ENCODE measurements at places on chromosomes 6 and 20.
A peak's percentile ranks its signal among the peaks of the same experiment; 100 is the strongest.

GRCh38 chr20:48467622-48468021 lies 360.2 kb downstream of the PREX1 start:
- DNase-seq, result no peak

DNA sequence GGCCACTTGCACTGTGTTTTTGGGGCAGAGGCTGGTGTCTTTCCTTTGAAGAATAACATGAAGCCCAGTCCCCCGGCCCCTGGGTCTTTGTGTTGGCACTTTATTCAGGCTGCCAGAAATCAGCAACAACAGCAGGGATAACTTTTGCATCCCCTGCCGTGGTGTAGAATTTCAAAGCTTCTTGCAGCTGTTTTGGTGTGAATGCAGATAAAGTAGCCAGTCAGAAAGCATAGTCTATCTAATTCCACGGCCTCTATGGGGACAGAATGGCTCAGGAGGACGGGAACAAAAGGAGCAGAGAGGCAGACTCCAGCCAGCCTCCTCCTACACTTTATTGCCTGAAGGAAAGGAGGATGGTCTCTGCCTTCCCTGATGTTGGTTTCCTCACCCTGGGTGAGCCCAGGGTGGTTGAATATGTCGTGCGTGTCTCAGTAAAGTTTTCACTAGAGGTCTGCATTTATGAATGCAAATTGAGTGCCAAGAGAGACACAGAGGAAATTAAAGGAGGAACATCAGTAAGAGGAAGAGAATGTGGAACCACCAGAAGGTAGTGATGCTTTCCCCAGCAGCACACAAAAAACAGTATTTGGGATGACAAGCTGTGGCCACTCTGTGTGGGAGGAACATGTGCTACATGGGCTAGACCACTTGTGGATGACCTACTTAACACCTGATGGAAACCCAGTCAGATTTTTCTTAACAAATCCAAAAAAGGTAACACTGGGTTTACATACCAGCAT lies 125.9 kb upstream of the TRAF3IP2 start:
- no peak for DNase-seq

GRCh38 chr20:32017711-32018251 lies 7.5 kb downstream of the CCM2L start:
- peak; percentile 91 for DNase-seq

DNA sequence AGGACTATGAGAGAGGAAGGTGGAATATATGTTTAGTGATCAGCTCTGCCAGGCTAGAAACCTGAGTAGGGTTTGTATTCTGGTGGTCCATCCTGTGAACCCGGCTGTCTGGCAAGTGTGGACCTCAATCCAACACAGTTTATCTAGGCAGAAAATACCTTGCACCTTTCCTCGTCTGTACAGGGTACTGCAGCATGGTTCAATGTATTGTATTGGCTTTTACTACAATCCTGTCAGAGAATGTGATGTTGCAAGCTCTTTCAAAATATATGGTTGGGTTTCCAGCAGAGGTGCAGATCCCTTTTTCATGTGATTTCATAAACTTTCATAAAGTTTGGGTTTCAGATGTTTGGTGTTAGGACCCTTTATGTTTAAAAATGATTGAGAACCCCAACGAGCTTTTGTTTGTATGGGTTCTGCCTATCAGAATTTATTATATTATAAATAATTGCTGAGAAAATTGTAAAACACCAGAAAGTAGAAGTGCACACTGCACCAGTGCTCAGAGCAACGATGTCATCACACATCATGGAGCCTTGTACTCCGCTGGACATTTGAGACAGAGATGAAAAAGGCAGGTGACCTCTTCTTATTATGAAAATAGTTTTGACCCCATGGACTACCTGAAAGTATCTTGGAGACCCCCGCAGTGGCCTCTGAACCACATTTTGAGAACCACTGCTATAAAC lies 106.6 kb downstream of the RTN4IP1 start:
- DNase-seq, result no peak

DNA sequence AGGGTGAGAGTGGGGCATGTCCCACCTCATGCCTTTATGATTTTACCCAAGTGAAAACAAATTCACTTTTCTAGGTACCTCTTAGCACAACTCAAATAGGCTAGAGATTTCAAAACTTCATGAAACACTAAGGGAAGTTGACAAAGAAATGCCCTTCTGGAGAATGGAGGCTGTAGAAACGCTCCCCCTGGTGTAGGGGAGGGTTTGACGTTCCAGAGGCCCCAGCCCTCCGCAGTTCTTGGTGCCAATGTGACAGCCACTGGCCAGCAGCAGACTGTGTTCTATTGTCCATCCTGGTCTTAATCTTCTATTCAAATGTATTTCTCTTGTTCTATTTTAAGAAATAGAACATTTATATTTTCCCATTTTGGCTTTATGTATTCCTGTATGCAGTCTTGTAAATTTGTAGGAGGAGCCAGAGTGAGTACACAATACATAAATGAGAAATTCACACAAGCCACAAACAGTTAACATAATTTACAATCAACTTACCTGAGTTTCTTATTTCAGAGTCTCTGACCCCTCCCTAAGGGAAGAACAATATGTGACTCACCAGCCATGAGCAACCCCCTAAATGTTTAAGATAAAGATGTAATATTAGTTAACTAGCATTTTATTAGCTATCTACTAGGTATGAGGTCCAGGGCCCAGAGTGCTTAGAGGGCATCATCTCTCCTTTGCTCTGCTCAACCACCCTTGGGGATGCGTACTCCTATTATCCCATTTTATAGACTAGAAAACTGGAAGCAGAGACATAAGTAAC lies 8.8 kb upstream of the MUC21 start:
- DNase-seq, result no peak

DNA sequence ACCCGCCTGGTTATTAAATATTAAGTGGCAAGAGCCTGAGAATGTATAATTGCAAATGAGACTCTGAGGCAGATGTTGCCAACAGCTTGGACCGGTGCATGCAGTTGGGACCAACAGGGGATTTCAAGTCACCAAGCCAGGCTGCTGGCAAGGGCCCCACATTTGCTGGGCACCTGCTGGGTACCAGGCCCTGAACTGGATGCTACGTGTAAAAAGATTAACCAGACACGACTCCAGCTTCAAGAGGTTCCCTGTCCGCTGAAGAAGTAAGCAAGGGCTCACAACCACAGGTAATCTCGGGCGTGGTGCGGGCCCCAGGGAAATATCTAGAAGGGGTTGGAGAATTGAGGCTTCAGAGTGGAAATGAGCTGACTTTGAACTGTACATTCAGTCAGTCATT lies 13.2 kb upstream of the SIRPA start:
- DNase-seq, result no peak

GRCh38 chr20:45114465-45115385 lies at the start of gene WFDC5:
Gene WFDC5, minus strand, starts transcription at chr20:45115174. Its CDS starts 91 bp downstream, at chr20:45115083.
- no peak for DNase-seq

- no peak for DNase-seq
Observed at GRCh38 chr20:47574616-47575364, 73.1 kb downstream of the NCOA3 start.

DNA sequence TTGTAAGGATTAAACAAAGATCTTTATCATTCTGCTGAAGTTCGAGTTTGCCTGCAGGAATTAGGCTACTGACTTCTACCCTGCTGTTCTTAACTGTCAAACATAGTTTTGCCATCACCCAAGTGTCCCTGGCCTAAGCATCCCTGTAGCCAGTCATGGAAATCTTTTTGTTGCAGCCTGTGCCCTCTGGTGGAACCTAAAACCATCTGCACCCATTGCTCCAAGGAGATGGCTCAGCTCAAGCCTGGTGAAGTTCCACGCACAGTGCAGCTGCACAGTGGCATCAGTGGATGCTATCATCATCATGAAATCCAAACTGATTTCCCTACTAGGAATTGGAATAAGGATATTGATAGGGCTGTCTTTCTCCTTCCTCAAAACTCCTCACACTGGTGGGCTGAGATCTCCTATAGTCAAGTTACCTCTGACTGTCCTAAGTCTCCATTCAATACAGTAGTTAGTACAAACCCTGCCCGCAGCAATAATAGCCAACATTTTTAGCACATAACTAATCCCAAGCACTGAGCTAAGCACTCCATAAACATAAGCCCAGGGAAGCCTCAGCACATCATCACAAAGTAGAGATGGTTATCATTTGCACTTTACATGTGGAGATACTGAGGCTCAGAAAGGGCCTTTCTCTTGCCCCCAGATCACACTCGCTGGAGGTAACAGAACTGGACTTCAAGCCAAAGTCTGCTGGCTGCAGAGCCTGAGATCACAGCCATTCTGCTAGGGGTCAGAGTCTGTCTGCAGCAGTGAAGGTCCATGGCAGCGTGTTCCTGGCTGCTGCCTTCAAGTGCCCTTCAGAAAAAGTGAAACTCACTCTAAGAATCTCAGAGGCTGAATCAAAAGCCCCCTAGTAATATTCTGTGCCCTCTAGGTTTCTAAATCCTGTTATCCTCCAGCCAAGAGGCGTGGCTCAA lies 77.2 kb upstream of the MC3R start:
- DNase-seq, result no peak

DNA sequence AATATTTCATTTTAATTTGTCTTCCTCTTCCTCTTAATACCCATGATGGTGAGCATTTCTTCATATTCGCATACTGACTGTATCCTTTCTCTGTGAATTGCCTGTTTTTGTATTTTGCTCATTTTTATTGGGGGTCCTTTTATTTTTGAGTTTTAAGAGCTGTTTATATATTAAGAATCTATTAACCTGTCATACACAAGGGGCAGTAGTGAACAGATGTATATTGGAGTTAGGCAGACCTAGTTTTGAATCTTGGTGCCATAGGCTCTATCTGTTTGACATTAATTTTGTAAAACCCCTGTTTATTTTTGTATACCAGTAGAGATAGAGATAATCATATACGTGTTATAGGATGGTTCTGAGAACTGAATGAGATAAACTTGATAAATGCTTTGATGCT lies 3.1 kb upstream of the WFDC5 start:
- DNase-seq, result no peak

DNA sequence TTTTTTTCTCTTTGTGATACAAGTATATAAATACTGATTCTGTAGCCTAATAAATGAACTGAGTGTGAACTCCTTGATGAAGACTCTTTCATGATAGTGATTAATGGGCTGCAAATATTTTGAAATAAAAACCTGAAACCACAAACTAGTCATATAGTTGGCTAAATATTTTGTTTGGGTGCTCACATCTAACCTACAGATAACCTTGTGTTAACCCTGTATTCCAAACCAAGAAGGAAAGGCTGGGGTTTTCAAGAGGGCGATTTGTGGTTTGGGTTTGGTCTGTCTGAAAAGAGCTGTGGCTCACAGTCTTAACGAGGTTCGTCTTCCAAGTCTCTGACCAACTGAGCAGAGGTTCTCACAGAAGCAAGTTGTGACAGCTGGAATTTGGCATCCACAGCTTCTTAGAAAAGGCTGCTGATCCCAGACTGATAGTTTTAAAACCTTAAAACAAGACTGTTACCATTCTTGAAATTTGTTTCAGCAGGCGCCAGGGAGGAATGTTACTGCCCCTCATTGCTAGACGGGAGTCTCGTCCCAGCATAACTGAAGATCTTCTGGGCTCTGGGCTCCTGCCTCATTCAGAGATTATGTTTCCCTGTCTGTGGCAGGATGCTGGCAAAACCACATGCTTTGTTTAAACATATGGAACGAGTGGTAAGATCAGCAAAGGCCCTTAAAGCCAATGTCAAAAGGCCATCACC lies 736.4 kb upstream of the MARCKS start:
- no peak for DNase-seq

DNA sequence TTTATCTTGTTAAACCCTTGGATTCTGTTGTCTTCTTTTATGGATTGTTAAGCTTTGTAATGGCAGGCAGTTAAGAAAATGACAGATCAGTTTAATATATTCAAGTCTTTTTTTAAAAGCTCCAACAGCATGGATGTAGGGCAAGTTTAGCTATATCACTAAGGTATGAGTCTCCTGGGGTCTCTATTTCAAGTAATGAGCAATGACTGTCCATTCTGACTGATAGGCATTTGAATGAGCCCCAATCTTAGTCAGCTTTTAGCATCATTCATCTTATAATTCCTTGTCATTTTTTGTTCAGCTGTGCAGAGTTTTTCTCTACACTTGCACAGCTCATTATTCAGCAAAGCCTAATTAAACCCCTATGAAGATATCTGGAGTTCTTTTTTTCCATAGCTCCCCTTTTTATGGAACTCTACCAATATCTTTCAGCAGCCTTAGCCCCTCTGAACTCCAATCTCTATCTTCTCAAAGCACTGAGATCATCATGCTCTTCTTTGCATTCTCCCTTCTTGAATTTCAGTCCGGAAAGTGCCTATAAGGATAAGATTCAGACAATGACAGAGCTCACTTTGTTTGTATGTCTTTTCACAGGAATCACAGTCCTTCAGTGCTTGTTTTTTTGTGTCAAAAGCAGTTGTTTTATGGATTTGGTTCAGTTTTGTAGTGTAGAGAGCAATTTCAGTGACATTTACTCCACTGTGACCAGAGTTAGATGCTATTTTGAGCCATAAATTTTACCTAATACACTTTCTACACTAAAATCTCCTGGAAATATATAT lies 97.2 kb upstream of the DOK5 start:
- DNase-seq, result no peak

DNA sequence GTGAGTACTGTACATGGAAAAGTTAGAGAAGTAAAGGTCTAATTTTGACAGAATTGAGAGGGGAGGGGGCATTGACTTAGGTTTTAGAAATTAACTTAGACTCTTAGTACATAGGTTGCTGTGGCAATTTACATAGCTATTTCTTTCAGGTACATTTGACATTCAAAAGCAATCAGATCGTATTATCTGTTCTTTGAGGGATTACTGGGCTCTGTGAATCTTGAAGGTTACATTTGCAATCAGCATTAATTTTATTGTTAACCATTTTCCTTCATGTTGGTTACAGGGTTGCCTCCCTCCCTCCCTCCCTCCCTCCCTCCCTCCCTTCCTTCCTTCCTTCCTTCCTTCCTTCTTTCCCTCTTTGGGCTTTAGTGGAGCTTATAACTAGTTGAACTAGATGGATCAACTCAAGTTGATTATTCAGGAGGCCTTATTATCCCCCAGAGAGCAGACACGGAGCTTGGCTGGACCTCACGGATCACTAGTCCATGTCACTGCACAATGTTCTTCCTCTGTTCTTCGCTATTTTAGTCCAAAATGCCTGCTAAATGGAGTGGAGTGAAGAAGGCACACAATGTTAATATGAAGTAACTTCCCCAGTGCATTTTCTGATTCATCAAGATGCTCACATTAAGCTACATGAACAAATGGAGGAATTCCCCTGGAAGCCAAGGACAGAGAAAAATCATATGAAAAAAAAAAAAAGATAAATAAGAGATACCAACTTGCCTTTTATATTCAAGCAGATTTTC lies 87.8 kb downstream of the PLCB4 start:
- DNase-seq, result no peak

GRCh38 chr6:159852877-159853276 lies 37.9 kb upstream of the MAS1 start:
- DNase-seq, result no peak

DNA sequence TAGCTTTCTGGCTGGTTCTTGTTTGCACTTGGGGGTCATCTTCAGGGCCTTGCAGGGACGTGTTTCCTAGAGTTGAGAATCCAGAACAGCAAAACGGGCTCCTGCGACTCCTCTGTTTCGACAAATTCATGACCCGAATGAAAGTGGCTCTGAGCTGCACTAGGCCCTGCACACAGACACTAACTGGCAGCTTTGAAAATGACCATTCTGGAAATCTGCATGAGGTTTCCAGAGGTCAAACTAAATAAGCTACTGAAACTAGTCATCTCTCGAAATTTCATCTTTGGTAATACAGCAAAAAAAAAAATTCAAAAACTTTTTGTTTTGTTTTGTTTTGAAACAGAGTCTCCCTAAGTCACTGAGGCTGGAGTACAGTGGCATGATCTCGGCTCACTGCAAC lies 15.5 kb upstream of the BMP7 start:
- no peak for DNase-seq

- no peak for DNase-seq
Observed at GRCh38 chr6:20034408-20034769, 177.9 kb downstream of the MBOAT1 start.

GRCh38 chr6:55545791-55546190 lies 33.2 kb downstream of the HMGCLL1 start:
- no peak for DNase-seq

All from NCI-H1930 (cell line).